ENCODE measurements at places on chromosomes 11 and 22. TPM values are rescaled to one million over a fixed set of nuclear protein-coding genes. Genes with fewer than 3 reads are reported as not detected.

The UPK2 gene
- not detected for total RNA-seq

The UPB1 gene
- total RNA-seq = not detected

The LYVE1 gene
- total RNA-seq = 40.5 TPM

DNA sequence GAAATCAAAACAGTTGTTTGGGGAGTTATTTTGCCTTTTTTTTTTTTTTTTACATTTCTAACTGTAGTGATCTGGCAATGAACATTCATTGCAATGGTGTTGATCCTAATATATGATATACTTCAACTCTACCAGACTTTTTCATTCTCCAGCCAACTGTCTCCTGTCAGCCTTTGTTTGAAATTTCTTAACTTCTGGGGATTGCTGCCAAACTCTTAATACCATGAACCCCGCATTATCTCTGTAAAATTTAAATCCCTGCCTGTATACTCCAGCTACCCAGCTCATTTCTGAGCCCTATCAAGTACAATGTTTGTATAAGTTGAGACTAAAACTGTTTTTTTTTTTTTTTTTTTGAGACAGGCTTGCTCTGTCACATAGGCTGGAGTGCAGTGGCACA lies 280.7 kb downstream of the TTC28 start:
- H3K4me1 ChIP-seq = no peaks in the 10 kb centered on the region
- no peak overlapping the region for H3K27ac ChIP-seq
- no peaks in the 10 kb centered on the region for H3K36me3 ChIP-seq
- no peak for DNase-seq

- DNase-seq = peak; percentile 34
- H3K4me3 ChIP-seq = no peak overlapping the region
- peaks cover 14% of the 10 kb centered on the region for H3K27me3 ChIP-seq
- H3K4me1 ChIP-seq = no peaks in the 10 kb centered on the region
- H3K27ac ChIP-seq = no peak overlapping the region
Observed at GRCh38 chr11:121194731-121195596, 93.9 kb downstream of the TECTA start.

DNA sequence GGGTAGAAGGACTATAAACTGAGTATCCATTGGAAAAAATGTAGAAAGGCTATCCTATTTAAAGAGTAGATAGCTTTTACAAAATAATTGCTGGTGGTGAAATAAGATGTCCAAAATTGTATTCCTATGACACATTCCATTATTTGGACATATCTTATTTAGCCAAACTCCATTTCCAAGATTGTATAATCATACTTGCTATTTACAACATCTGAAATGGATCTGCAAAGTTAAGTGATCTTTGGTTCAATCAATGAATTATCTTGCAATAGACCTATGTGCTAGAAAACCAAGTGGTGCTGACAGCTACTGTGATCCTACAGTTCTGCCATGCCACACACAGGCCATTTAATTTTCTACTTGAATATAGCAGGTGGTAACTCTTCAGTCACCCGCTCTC lies 11.0 kb upstream of the BLID start:
- no peaks in the 10 kb centered on the region for H3K4me1 ChIP-seq
- H3K27me3 ChIP-seq = no peaks in the 10 kb centered on the region
- no peak overlapping the region for H3K4me3 ChIP-seq

DNA sequence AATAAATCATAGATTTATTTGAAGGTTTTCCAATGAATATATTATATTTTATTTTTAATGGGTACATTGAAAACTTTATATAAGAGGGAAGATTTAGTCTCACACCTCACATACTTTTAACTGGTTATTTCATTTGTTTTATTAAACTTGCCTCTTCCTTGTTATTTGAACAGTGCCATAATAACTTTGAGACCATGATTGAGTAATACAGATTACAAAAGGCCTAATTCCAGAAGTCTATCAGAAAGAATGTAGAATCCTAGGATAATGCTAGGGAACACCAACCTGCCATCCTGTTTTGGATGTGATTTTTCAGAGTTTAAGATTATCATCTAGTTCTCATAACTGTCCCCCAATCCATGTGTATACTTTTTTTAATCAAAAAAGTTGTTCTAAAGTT lies 102.7 kb upstream of the BIRC3 start:
- DNase-seq = no peak
- H3K4me1 ChIP-seq = no peaks in the 10 kb centered on the region
- no peaks in the 10 kb centered on the region for H3K27me3 ChIP-seq
- H3K36me3 ChIP-seq = no peaks in the 10 kb centered on the region

DNA sequence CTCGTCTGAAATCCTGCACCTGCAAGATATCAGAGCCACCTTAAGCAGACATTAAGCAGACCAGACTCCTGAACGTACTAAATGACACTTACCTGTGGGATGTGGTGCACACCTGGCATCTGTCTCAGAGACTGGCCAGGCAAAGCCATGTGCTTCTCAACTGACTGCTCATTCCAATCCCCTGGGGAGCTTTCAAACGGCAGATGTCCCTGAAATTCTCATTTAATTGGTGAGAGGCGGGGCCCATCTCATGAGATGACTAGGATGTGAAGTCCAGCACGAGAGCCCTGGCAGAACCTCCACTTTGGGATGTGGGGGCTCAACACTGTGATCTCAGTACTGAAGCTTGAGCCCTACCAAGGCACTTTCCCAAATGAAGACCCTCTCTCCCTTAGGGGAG lies 84.9 kb upstream of the HMGXB4 start:
- DNase-seq = no peak
- H3K27ac ChIP-seq = no peak overlapping the region
- H3K36me3 ChIP-seq = no peaks in the 10 kb centered on the region

GRCh38 chr11:73291781-73292524 lies 16.1 kb upstream of the ARHGEF17 start:
- DNase-seq = no peak
- no peak overlapping the region for H3K4me3 ChIP-seq
- no peaks in the 10 kb centered on the region for H3K36me3 ChIP-seq
- no peaks in the 10 kb centered on the region for H3K27me3 ChIP-seq

DNA sequence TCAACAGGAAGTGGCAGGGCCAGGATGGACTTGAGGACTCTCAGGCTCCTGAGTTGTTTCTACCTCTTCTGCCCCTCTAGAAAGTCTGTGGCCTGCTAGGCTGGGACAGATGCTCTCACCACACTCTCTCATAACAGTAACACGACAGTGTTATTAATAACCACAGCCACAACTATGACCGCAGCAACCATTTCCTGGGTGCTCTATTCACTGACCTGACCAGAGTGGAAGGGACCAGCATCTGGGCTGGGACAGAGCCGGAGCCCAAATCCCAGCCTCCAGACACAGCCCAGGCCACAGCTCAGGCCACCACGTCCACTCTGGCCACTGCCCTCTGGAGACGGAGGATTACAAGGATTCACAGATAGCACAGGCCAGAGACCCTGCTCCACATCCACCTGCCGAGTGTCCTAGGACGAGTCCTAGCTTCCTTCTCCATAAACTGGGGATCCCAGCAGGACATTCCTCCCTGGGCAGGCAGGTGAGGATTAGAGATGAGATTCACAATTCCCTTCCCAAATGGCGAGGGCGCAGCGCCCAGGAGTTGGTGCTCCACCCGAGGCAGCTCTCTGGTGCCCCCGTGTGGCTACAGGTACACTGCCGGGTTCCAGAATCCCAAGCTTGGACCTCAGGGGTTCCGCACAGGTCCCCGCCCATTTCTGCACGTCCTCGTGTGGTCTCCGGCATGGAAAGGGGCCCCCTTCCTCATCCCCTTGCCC lies 7.1 kb downstream of the PNPLA5 start:
- peaks cover 21% of the 10 kb centered on the region for H3K27me3 ChIP-seq
- DNase-seq = peak; percentile 49
- no peaks in the 10 kb centered on the region for H3K4me1 ChIP-seq
- no peaks in the 10 kb centered on the region for H3K36me3 ChIP-seq

- DNase-seq = no peak
- H3K27me3 ChIP-seq = no peaks in the 10 kb centered on the region
- H3K27ac ChIP-seq = no peak overlapping the region
Observed at GRCh38 chr22:47568700-47569099, 806.2 kb downstream of the TBC1D22A start.

DNA sequence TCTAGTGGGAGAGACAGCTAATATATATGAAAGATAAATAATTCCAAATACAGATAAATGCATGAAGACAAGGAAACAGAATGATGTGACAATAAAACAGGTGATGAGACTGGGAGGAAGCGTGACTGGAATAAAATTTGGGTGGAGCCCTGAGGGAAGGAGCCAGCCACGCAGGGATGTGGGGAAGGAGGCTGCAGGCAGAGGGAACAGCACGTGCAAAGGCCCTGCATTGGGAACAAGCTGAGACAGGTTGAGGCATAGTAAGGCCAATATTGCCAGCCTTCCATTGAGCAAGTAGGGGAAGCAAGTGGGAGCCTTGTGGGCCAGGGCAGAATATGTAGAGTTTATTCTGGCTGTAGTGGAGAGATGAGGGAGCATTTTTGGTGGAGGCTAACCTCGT lies 107.5 kb upstream of the CRYBB3 start:
- no peaks in the 10 kb centered on the region for H3K36me3 ChIP-seq
- H3K4me3 ChIP-seq = no peak overlapping the region
- H3K4me1 ChIP-seq = no peaks in the 10 kb centered on the region
- no peak overlapping the region for H3K27ac ChIP-seq

- no peak overlapping the region for H3K4me3 ChIP-seq
- no peak overlapping the region for H3K27ac ChIP-seq
- DNase-seq = no peak
- no peaks in the 10 kb centered on the region for H3K36me3 ChIP-seq
- no peaks in the 10 kb centered on the region for H3K4me1 ChIP-seq
Observed at GRCh38 chr11:11577932-11578911, 43.6 kb downstream of the GALNT18 start.

GRCh38 chr11:63212742-63213141 lies 30.7 kb downstream of the SLC22A25 start:
- no peaks in the 10 kb centered on the region for H3K36me3 ChIP-seq
- H3K4me3 ChIP-seq = no peak overlapping the region
- H3K4me1 ChIP-seq = no peaks in the 10 kb centered on the region

GRCh38 chr11:20611892-20612291 lies 12.5 kb downstream of the SLC6A5 start:
- peaks cover 49% of the 10 kb centered on the region for H3K27me3 ChIP-seq
- H3K36me3 ChIP-seq = no peaks in the 10 kb centered on the region
- no peak overlapping the region for H3K4me3 ChIP-seq

GRCh38 chr11:102791271-102792036 lies 6.5 kb downstream of the MMP1 start:
- H3K4me3 ChIP-seq = no peak overlapping the region
- H3K27me3 ChIP-seq = no peaks in the 10 kb centered on the region
- no peaks in the 10 kb centered on the region for H3K36me3 ChIP-seq
- no peaks in the 10 kb centered on the region for H3K4me1 ChIP-seq
- no peak for DNase-seq

- no peak overlapping the region for H3K27ac ChIP-seq
- no peaks in the 10 kb centered on the region for H3K36me3 ChIP-seq
- H3K4me3 ChIP-seq = no peak overlapping the region
Observed at GRCh38 chr11:120030411-120030810, 107.5 kb downstream of the TRIM29 start.

DNA sequence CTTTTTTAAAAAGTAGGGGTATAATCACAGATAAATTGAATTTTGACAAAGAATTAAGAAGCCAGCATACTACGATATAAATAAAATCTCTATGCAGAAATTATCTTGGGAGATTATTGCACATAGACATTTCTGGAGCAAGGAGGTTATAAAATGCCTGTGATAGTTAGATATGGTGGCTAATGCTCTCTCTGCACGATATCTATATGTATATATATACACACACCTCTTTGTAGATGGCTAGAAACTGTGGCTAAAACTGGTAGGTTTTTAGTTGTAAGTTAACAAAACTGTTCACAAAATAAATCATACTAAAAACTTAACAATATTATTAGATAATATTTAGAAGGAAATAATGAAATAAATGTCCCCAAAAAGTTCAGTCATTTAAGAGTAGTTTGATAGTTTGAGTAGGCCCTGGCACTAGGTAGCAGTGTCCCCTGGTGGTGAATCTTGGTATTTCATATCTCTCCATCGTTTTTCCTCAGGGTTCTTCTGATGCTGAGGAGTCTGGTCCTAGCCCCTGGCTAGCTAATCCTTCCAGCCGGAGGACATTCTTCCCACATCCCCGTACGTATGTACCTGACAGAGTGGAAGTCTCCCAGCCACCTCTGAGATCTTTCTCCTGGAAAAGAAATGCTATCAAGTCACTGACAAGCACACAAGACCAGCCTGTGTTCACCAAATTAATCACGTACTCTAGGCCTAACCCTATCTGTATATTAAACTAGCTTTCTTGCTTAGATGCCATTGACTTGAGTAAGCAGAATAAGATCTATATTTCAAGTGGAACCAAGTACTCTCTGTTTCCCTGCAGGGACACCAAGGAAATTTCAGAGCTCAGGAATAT lies 32.2 kb downstream of the ART5 start:
- no peaks in the 10 kb centered on the region for H3K27me3 ChIP-seq
- H3K27ac ChIP-seq = no peak overlapping the region
- H3K4me3 ChIP-seq = no peak overlapping the region
- no peaks in the 10 kb centered on the region for H3K4me1 ChIP-seq

GRCh38 chr11:37484298-37484697 lies 886.3 kb upstream of the RAG2 start:
- H3K36me3 ChIP-seq = no peaks in the 10 kb centered on the region
- no peak overlapping the region for H3K27ac ChIP-seq
- DNase-seq = no peak
- H3K4me1 ChIP-seq = no peaks in the 10 kb centered on the region
- H3K27me3 ChIP-seq = no peaks in the 10 kb centered on the region
